ENCODE measurements at places on chromosomes 2 and 18.

- H3K4me1 ChIP-seq: no peaks in the 10 kb centered on the region
- no peak overlapping the region for H3K27ac ChIP-seq
- no peaks in the 10 kb centered on the region for H3K27me3 ChIP-seq
These were observed 176.7 kb downstream of the IKZF2 start for GRCh38 chr2:212974692-212975091.

DNA sequence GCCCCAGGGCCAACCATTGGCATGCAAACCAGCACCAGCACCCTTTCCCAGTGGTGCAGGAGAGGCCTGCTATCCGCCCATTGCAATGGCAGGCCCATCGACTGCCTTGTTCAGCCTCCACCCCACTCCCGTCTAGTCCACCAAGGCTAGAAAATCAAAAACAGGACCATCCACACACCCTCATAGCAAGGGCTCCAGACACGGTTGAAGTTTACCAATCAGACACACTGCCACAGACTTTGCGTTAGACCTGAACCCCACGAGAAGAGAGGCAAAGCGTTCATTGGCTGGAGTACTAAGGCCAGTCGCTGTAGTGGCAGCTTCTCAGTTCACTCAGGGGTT is 95.3 kb upstream of the TEX51 start:
- H3K27ac ChIP-seq: no peak overlapping the region
- DNase-seq: no peak
- peaks cover 12% of the 10 kb centered on the region for H3K4me1 ChIP-seq
- no peak overlapping the region for H3K4me3 ChIP-seq
- no peaks in the 10 kb centered on the region for H3K27me3 ChIP-seq

DNA sequence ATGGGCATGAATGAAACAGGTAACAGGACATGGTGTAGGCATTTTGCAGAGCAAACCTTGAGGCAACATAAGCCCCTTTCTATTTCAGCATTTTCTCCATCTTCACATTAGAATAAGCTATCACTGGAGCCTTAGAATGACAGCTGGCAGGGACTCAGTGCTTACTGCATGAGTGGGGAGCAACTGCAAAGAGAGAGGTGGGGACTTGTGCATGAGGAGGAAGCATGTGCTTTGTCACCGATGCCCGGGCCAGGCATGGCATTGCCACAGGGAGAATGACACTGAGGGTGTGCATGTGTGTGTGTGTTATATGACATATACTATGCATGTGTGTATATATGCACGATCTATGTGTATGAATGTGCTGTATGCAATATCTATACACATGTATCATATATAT is 258.2 kb upstream of the RAB6C start:
- H3K4me3 ChIP-seq: no peak overlapping the region
- H3K4me1 ChIP-seq: 0 out of 2 replicates have a peak, but pooled peaks cover 6% of the 10 kb centered on the region
- H3K27ac ChIP-seq: no peak overlapping the region
- no peaks in the 10 kb centered on the region for H3K36me3 ChIP-seq
- DNase-seq: no peak

DNA sequence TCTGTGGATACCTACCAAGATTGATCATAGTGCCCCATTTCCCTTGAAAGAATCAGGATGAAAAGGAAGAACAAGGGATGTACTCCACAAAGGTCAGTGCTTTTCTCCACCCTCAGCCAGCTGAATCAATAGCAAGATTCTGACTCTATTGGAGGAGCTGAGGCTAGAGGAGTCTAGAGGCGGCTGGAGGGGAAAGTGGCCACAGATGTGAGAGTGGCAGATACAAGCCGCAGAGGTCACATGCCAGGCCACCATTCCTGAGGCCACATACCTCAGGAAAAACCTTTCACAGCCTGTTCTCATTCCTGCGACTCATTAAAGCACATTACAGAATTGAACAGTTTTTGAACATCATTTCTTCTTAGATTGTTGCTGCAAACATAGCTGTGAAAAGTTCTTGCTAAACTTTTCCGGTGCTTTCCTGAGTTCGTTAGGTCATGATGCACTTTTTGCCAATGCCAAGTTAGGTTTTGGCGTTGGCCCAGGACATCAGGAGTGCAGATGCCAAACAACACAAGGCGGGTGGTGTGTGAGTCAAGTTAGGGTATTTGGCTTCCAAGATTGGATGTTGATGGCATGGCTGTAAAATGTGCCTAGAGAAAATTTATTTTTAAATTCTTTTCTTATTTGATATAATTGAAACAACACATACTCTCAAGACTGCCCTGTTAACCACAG is 160.7 kb upstream of the SP5 start:
- peaks cover 8% of the 10 kb centered on the region for H3K36me3 ChIP-seq
- DNase-seq: no peak
- no peaks in the 10 kb centered on the region for H3K4me1 ChIP-seq
- H3K27ac ChIP-seq: no peak overlapping the region
- no peak overlapping the region for H3K4me3 ChIP-seq

GRCh38 chr2:27866237-27866636 is 23.9 kb downstream of the RBKS start:
- H3K36me3 ChIP-seq: no peaks in the 10 kb centered on the region
- peaks cover 4% of the 10 kb centered on the region for H3K27me3 ChIP-seq
- no peak for DNase-seq
- H3K27ac ChIP-seq: no peak overlapping the region
- no peak overlapping the region for H3K4me3 ChIP-seq

DNA sequence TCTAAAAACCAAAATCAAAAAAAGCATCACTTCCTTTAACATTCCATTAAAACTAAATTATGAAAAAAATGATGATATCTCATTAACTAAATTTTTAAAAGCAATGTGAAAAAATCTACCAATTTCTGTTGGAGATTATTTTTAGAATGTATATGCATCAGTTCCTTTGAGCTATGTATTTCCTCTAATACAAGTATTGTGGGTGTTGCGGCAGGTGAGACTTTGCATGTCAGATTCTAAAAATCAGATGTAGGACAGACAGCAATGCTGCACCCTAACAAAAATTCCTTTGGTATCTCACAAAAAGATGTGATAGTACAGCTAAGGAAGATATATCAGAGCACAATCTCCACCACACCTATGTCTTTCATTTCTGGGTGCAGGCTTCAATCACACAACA is 6.8 kb downstream of the MBD2 start:
- H3K27ac ChIP-seq: no peak overlapping the region
- H3K36me3 ChIP-seq: peaks cover 4% of the 10 kb centered on the region
- no peaks in the 10 kb centered on the region for H3K27me3 ChIP-seq
- no peak for DNase-seq
- H3K4me1 ChIP-seq: peaks cover 30% of the 10 kb centered on the region

DNA sequence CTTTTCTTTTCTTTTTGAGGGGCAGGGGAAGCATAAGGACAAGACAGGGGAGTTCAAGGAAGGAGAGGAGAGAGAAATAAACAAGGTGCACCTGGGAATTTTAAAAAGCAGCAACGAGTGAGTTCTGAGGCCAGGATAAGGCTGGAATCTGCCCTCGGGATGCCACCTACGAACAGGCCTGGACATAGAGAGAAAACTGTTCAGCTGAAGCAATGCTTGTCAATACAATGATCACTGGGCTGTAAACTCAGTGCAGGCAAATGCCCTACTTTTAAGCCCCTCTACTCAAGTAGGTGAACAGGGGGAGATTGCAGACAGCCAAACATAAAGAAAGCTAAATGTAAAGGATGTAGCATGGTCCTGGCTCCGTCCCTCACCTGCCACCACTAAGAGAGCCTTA is 330.5 kb downstream of the ETAA1 start:
- H3K4me1 ChIP-seq: no peaks in the 10 kb centered on the region
- H3K27ac ChIP-seq: no peak overlapping the region
- no peak for DNase-seq
- H3K27me3 ChIP-seq: no peaks in the 10 kb centered on the region

- peaks cover 25% of the 10 kb centered on the region for H3K4me1 ChIP-seq
- H3K4me3 ChIP-seq: no peak overlapping the region
- H3K27ac ChIP-seq: no peak overlapping the region
- no peak for DNase-seq
- H3K27me3 ChIP-seq: no peaks in the 10 kb centered on the region
These were observed 60.8 kb downstream of the SETBP1 start for GRCh38 chr18:44741511-44741910.

DNA sequence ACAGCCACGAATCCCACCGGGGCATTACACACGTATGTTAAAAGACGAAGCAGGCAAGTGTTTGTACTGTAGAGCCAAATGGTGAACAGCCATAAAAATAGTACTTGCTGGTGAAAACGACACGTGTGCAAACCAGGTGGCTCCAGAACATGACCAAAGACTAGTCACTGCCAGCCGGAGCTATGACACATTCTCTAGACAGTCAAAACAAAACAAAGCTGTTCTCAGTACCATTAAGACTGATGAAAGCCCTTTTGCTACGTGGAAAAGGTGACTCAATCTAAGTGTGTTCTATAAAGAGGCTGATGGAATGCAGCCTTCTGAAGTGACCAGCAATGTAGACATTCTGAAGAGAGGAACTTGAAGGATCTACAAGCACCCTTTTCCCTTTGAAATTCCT is 367.7 kb upstream of the NETO1 start:
- no peak for DNase-seq
- H3K4me3 ChIP-seq: no peak overlapping the region
- no peaks in the 10 kb centered on the region for H3K27me3 ChIP-seq
- no peaks in the 10 kb centered on the region for H3K4me1 ChIP-seq
- no peak overlapping the region for H3K27ac ChIP-seq

DNA sequence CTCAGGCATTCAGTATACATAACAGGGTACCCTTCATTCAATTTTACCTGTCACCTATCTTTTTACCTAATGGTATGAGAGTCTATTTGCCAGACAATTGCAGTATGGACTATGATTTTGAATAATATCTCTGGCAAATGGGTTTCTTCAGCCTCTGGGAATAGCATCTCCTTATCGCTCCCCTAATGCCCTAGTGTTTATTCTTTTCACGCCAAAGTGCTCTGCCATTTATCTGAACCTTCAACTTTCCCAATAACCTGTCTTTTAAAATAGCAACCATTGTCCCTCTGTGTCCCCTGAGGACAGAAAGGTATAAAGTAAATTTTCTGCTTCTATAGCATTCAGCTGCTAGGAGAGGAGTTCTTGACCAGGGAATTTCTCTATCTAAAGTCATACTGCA is 45.0 kb upstream of the FSHR start:
- H3K36me3 ChIP-seq: no peaks in the 10 kb centered on the region
- H3K27me3 ChIP-seq: no peaks in the 10 kb centered on the region
- no peak overlapping the region for H3K27ac ChIP-seq
- DNase-seq: no peak
- H3K4me1 ChIP-seq: no peaks in the 10 kb centered on the region

- H3K4me3 ChIP-seq: no peak overlapping the region
- no peaks in the 10 kb centered on the region for H3K36me3 ChIP-seq
- no peak overlapping the region for H3K27ac ChIP-seq
- no peaks in the 10 kb centered on the region for H3K27me3 ChIP-seq
These were observed 30.2 kb upstream of the SSB start for GRCh38 chr2:169768262-169768995.

DNA sequence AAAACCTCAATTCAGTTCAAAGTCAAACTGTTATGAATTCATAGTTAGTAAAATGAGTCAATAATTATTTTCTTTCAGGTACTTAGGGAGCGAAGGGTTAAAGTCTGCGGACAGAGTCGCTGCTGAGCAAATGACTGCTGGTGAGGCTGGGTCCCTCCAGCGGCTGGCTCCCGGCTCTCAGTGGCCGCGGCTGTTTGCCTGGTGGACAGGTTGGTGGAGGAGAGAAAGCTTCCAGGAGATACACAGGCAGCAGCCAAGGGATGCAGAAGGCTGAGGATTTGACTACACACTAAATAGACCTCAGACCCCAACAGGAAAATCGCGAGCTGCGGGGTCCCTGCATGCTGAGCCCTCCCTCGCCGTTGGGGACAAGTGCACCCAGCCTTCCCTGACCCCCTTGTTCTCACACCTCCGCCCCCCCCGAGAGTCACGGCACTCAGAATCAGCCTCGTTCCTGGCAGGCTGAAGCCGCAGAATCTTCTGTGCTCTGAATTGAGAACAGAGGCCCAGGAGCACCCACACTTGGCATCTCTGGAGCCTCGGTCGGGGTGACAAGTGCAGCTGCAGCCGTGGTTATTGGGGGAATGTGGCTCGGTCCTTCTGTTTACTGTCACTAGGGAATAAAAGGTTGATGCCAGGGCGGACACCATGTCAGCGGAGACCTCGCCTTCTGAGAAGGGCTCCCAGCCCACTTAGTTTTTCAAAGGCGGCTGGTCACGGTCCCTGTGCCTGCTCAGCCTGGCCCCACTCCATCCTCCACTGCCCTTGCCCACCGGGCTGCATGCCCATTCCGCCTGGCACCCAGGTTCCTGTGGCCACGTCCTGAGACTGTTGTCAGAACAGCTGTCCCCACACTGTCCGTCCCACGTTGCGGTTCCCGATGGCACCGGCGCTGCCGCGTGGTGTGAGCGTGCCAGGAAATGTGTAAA is 74.0 kb downstream of the SLC66A2 start:
- H3K4me3 ChIP-seq: no peak overlapping the region
- no peaks in the 10 kb centered on the region for H3K27me3 ChIP-seq
- no peaks in the 10 kb centered on the region for H3K36me3 ChIP-seq
- no peak overlapping the region for H3K27ac ChIP-seq
- no peaks in the 10 kb centered on the region for H3K4me1 ChIP-seq
- no peak for DNase-seq

- DNase-seq: no peak
- H3K27ac ChIP-seq: no peak overlapping the region
- H3K36me3 ChIP-seq: no peaks in the 10 kb centered on the region
These were observed 237.9 kb downstream of the TPGS2 start for GRCh38 chr18:36590621-36591580.

DNA sequence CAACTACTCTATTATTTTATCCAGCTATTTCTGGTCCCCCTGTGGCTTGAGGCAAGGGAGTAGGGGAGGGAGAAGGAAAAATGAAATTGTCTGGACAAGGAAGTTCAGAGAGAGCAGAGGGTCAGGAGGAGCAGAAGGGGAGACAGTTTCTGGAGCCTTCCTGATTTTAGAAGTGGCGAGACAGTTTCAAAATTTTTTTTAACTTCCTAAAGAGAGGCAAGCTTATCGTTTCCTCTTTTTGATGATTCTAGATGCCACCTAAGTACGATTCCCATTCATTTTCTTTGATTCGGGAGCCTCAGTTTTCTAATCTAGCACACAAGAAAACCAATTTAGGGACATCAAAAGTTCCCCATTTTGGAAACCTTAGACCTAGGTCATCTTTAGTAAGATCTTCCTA is 96.9 kb upstream of the B3GNT2 start:
- H3K27ac ChIP-seq: no peak overlapping the region
- H3K27me3 ChIP-seq: no peaks in the 10 kb centered on the region
- DNase-seq: no peak
- H3K4me3 ChIP-seq: no peak overlapping the region
- peaks cover 26% of the 10 kb centered on the region for H3K4me1 ChIP-seq

- H3K27me3 ChIP-seq: no peaks in the 10 kb centered on the region
- H3K4me1 ChIP-seq: peaks cover 21% of the 10 kb centered on the region
- H3K27ac ChIP-seq: peak overlapping the region; percentile 79
- H3K4me3 ChIP-seq: peak overlapping the region; percentile 36
- no peaks in the 10 kb centered on the region for H3K36me3 ChIP-seq
These were observed 81.0 kb upstream of the PPM1B start for GRCh38 chr2:44087714-44088092.
